Thyroid gland (tissue), 4 donors: ENCODE measurements at places on chromosomes 7 and 10. TPM values are rescaled to one million over a fixed set of nuclear protein-coding genes. Genes with fewer than 3 reads are reported as not detected.

GRCh38 chr10:101718690-101719275, 23.8 kb upstream of the FBXW4 start:
- no peak for DNase-seq

DNA sequence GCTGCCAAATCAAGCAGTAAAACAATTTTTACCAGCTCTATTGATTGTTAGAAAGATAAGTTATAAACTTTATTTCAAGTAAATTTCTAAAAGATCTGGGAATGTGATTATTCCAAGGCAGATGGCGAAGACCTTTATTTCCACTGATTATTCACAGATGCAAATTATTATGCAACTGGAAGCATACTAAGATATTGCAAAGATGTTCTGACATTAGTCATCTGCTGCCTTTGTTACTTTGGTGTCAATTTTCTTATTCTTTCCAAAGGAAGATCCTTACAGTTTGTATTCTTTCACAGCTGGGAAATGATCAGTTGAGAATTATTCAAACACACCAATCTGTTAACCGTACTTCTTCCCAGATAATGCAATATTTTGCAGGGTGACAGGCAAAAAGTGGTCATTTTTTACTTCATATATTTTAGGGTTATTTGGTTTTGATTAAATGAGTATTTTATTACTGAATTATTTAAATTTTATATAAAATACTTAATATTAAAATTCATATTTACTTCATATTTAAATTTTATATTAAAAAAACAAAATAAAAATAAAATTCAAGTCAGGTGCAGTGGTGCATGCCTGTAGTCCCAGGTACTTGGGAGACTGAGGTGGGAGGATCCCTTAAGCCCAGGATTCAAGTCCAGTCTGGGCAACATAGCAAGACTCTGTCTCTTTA, 171.3 kb downstream of the FZD1 start:
- DNase-seq = no peak

The CCDC3 gene
- total RNA-seq = 18.7 TPM

DNA sequence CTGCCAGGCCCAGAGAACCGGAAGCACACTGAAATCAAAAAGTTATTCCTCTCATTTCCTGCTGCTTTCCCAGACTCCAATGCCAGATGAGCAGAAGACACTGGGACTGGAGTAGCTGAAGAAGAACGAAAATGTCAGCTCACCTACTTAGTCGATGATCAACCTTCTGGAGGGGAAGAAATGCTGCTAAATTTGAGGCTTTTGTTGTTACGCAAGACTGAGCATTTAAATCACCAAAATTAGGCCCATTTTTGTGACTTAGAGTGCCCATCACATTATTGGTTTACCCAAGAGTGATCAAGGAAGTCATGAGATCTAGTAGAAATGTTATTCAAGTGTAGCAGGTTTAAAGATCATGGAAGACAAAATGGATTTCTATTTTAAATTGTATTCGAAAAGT, 182.1 kb upstream of the PLXDC2 start:
- no peak for DNase-seq

GRCh38 chr7:107920048-107920772, 29.2 kb downstream of the DLD start:
- no peak for DNase-seq

- no peak for DNase-seq
These were observed 191.4 kb downstream of the NSUN6 start for GRCh38 chr10:18460032-18460431.

DNA sequence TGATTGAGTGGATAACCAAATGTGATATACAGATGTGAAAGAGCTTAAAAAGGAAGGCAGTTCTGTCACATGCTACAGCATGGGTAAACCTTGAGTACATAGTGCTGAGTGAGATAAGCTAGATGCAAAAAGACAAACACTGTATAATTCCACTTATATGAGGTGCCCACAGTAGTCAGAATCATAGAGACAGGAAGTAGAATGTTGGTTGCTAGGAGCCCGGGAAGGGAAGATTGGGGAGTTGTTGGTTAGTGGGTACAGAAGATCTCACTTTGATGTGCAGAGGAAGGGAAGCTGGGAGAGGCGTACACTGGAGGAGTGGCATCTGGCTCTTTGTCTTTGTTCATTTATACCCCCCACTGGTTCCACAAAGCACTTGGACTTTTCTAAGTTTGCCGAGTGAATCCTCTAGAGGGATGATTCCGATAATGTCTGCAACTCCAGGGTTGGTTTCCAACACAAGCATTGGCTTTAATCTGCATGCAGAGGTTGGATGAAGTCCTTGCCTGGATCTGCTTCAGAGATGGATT, 39.5 kb downstream of the TSPAN14 start:
- no peak for DNase-seq

The COL17A1 gene
- total RNA-seq = 2.8 TPM

GRCh38 chr7:137888241-137888640, 41.5 kb upstream of the DGKI start:
- no peak for DNase-seq

The SKIDA1 gene
- total RNA-seq = 3.1 TPM

GRCh38 chr10:49269523-49269922, 29.4 kb upstream of the C10orf71 start:
- DNase-seq = no peak

GRCh38 chr7:99140813-99141212, 3.1 kb downstream of the SMURF1 start:
- DNase-seq = no peak

The VAX1 gene
- not detected for total RNA-seq

DNA sequence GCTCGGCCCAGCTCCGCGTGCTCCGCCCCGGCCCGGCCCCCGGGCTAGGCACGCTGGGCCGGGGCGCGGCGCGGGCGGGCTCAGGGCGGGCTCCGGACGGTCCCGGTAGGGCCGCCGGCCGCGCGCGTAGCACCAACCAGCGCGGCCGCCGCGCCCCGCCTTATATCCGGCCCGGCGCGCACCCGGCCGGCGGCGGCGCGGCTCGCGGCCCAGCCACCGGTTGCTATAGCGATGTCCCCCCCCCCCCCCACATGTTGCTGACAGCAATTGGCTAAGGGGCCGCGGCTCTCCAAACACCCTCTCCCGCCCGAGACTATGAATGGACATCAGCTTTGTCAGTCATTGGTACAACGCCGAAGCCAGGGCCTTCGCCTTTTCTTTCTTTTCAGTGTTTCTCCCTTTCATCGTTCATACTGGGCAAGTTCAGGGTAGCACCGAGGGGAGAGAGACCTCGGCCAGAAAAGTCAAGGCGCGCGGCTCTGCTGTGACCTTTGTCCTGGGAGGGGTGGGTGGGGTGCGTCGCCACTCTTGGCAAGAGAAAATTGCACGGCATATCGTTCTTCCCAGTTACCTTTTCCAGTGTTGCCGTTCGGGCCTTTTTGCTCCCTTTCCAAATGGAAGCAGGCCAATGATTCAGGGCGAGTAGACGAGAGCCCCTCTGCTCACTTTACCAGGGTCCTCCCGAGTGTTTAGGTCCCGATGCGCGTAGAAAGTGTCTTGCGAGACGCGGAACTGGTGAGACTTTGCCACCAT, 354.2 kb downstream of the DNAJB6 start:
- DNase-seq = peak; percentile 20

DNA sequence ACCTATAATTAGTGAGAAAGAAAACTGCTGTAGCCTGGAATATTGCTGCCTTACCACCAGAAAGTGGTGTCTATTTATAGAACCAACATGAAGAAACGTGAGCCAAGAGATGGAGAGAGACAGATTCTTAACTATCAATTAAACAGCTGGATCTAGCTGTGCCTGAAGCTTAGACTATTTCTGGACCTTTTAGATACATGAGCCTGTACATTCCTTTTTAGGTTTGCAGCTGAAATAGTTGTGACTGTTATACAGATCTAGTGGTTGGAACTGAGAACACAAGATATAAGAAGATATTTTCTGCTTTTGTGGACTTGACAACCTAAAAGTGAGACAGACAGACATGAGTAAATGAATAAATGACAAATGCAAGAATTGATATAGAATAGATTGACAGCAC, 73.4 kb downstream of the CDK14 start:
- no peak for DNase-seq

- peak; percentile 59 for DNase-seq
These were observed 884 bp downstream of the ICA1 start for GRCh38 chr7:8260871-8261694.

The CADPS2 gene
- 33.1 TPM for total RNA-seq

The SPACDR gene
- 2.0 TPM for total RNA-seq

DNA sequence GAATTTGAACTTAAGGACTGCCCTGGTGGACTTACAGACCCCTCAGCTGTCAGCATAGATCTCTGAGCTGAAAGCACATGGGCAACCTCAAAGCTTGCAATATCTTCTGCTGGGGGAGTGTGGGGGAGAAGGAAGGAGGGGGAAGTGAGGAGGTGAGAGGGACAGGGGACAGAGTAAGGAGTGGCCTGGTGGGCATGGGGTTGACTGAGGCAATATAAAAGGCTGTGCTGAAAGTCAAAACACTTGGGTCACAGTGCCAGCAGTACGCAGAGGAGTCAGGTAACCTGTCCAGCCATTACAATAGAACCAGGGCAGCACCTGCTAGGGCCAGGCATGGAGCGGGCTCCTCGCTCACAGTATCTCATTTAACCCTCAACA, 43.2 kb downstream of the PPP1R3C start:
- no peak for DNase-seq

The GPR26 gene
- not detected for total RNA-seq

DNA sequence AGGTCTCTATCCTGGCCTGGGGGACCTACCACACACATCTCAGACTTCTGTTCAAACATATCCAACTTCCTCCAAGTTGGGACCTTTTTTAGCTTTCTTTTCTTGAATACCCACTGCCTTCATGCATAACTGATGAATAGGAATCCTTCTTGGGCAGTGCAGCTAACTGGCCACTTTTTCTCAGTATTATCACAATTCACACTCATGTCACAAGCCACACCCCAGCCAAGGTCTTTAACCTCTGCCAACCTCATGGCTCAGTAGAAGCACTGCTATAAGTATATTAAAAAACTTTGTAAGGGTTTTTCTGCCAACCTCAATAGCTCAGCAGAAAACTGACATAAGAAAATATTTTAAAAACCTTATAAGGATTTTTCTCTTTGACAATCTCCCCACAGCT, 44.5 kb downstream of the HHEX start:
- DNase-seq = no peak

The GPER1 gene
- 29.1 TPM for total RNA-seq

GRCh38 chr10:129397198-129397974, 69.7 kb upstream of the MGMT start:
- no peak for DNase-seq

- no peak for DNase-seq
These were observed 80.2 kb downstream of the PRTFDC1 start for GRCh38 chr10:24872049-24872789.
